Stimulated activated CD4-positive, alpha-beta T cell treated with anti-CD3 and anti-CD28 coated beads, Interleukin-1b, Interleukin-23, amount 100 ng/mL, for 1 hour (primary cell): ENCODE measurements at places on chromosomes 5 and 9.

DNA sequence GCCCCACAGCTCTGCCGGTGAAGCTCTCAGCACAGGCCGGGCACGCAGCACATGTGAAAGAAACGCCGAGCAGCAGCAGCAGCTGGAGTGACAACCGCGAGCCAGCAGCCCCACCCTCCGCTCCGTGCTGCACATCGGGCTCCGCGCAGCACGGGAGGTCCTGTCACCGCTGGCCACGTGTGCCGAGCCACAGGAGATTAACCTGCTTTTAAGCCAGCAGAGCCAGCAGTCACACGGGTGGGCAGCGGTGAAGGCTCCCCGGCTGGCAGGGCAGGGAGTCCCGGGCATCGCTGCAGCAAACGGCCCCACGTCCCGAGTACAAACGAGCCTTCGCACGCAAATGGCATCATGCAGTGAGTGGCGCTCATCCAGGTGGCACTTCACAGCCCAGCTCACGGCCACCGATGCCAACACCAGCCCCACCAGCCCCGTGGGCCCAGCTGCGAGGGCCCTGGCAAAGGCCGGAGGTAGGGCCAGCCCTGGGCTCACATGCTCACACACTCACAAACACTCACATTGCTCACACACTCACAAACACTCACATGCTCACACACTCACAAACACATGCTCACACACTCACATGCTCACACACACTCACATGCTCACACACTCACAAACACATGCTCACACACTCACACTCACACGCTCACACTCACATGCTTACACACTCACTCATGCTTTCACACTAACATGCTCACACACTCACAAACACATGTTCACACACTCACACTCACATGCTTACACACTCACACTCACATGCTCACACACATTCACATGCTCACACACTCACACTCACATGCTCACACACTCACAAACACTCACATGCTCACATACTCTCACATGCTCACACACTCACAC lies 11.1 kb downstream of the CCDC187 start:
- DNase-seq = no peak

DNA sequence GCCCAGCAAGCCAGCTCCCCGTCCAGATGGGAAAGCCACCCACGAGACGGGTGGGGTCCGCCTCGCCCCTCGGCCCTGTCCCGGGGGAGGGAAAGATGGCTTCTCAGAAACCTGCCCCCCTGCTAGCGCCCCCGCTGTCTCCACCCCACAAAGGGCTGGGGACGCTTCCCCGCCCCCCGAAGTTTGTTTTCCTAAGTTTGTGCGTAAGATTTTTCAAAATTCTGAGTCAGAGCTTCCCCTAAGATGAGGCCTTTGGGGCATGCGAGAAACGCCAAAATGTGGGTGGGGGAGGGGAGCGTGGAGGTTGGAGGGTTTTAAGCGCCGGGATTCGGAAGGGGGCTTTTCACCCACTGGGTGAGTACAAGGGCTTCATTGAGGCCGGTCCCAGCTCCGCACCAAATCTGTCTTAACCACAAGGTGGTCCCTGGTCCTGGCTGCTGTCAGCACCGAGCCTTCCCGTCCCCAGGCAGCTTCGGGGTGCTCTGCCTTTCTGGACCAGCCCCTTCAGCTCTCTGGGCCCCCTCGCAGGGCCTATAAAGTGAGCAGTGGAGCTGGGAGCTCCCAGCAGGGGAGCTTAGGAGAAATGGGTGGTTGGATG lies 32.3 kb downstream of the PRRX2 start:
- DNase-seq = peak; percentile 46

DNA sequence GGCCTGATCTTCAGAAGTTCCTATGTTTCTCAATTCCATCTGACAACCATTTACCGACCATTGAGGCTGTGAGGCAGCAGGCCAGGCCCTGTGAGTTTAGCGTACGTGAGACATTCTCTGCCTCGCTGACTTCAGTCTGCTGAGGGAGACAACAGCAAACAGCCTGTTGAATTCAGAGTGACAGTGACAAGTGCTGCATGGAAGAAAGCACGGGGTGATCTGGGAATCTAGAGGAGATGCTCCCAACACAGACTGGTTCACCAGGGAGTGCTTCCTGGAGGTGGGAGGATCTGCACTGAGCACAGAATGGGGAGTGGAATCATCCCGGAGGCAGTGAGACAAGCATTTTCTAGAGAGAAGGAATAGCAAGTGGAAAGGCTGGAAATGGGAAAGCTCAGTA lies 10.0 kb upstream of the DDX41 start:
- no peak for DNase-seq

- no peak for DNase-seq
Observed at GRCh38 chr5:72760259-72760658, 56.2 kb upstream of the TNPO1 start.

GRCh38 chr5:9062873-9063272 lies 483.0 kb downstream of the SEMA5A start:
- no peak for DNase-seq

- DNase-seq = no peak
Observed at GRCh38 chr5:32539981-32540845, 45.1 kb upstream of the SUB1 start.

DNA sequence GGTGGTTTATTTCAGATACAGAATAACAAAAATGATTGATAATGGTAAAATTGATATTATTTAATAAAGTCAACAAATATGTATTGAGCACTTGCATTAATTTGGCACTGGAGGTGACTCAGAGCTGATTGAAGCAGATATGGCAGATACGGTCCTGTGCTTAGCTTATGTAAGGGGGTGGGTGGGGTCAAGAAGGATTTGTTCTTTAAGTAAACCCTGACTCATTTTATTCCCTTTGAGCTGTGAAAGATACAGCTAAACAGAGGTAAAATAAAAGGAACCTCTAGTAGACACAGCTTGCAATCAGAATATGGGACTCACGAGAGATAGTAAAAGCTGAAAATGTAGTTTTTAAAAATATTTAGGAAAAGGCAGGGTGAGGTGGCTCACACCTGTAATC lies 201.3 kb upstream of the CLINT1 start:
- no peak for DNase-seq

GRCh38 chr9:26310294-26310693 lies 582.3 kb downstream of the CAAP1 start:
- DNase-seq = no peak

GRCh38 chr5:137635521-137635921 lies 100.4 kb downstream of the KLHL3 start:
- DNase-seq = no peak

- DNase-seq = no peak
Observed at GRCh38 chr9:121735793-121736770, 84.6 kb downstream of the DAB2IP start.

- DNase-seq = no peak
Observed at GRCh38 chr5:127355337-127355736, 64.7 kb downstream of the MEGF10 start.

DNA sequence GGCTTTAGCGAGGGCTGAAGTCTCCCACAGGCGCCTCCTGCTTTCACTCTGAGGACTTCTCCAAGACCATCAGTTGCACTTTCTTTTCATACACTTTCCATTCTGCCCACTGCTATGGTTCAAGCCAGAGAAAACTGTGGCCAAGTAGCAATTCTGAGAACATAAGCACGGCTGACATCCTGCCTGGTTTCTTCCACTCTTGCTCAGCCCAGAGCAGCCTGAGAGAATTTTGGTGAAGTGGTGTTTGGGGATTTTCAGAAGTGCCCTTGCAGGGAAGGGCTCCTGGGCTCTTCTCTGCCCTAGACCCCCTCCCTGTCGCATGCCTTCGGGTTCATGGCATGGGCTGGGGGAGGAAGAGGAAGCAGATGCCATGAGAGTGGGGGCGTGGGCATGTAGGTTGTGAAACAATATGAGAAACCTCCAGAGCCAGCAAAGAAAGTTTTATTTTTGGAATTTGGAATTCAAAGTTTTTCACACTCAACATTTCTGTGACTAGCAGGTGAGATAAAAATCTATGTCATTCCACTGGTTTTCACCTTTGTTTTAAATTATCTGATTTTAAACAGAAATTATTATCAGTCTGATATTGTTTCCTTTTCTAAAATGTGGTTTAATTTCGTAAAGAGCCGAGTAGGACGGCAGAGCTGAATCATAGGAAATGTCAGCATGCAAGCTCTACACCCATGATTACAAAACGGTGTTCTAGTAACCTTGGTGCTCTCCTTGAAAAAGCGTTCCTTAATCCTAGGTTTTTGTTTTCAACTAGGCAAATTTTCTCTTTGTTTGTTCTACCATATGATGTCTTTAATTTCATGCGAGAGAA lies 27.8 kb upstream of the TNFSF8 start:
- DNase-seq = no peak

- DNase-seq = no peak
Observed at GRCh38 chr5:76958991-76959767, 6.3 kb downstream of the CRHBP start.

- no peak for DNase-seq
Observed at GRCh38 chr5:130532786-130533185, 628.5 kb downstream of the CHSY3 start.

GRCh38 chr9:99109522-99109921 lies 4.6 kb downstream of the TGFBR1 start:
- DNase-seq = no peak

DNA sequence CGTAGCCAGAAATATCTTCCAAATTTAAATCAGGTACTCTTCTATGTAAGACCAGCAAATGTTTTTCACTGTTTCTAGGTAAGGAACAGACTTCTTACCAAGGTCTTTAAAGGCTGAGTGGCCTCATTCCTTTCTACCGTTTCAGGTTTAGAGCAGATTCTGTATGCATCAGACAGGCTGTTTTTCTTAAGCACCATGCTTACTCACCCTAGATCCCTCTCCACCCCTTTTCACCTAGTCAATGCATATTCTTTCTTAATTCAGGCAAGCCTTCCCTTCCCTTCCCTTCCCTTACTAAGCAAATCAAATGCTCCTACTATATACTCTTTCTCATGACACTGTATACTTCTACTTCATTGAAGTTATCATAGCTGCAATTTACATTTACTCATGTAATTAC lies 70.7 kb downstream of the RFX3 start:
- no peak for DNase-seq

DNA sequence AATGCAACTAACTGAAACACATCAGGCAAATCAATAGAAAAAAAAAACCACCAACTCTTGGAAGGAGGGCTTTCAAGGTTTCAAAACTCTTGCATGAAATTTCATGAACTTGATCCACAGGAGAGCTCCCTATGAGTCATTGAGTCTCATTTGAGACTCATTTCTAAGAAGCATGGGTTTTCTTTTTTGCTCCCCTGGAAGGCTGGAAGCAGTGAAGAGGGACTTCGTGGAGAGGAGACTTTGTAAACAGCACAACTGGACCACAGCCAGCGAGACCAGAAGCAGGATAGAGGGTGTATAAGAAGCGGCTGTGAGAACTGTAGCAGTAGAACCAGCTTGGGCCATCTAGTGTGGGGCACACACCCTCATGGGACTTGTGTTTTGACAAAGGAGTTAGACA lies 41.2 kb upstream of the RAPGEF1 start:
- DNase-seq = no peak

- no peak for DNase-seq
Observed at GRCh38 chr9:99180662-99181061, 41.1 kb downstream of the ALG2 start.

GRCh38 chr5:134426361-134426760 lies 14.7 kb upstream of the CDKN2AIPNL start:
- DNase-seq = no peak
